ENCODE measurements at places on chromosomes 7 and 10. TPM values are rescaled to one million over a fixed set of nuclear protein-coding genes. Genes with fewer than 3 reads are reported as not detected.

GRCh38 chr7:13920053-13920697 is 69.3 kb downstream of the ETV1 start:
- DNase-seq: peak; percentile 94

DNA sequence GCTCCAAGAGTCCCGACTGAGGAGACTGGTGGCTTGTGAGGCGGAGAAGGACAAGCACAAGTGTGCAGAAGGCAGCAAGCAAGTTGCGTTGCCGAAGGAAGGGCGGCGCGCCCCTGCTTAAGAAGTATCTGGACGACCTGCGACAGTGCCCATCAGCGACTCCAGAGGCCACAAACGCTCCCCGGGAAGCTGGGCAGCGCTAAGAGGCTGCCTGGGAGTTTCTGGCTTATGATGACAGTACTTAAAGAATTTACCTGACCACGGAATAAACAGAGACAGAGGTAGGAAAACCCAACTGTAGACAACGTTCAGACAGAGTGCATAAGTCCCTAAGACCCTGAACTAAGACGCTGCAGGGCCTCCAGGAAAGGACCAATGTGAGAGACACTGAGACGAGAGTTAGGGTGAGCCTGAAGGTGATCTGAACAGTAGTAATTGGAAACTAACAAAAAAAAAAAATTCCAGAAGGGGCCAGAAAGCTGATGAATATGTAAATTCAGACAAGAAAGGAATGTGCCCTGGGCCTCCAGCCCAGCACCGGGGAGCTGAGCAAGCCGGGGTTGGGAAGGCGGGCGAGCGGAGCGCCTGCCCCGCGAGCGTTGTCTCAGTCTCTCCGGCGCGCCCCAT is 1.0 kb downstream of the OSBPL3 start:
- DNase-seq: no peak

GRCh38 chr10:69048103-69048502 is 39.8 kb upstream of the SRGN start:
- peak; percentile 9 for DNase-seq

GRCh38 chr7:101537205-101537604 is 91.9 kb downstream of the MYL10 start:
- DNase-seq: no peak

The NUDT13 gene
- 9.1 TPM for polyA plus RNA-seq

The IRF5 gene
- polyA plus RNA-seq: 14.8 TPM

The UCN3 gene
- 1.4 TPM for polyA plus RNA-seq

The GHRHR gene
- polyA plus RNA-seq: 0.35 TPM

DNA sequence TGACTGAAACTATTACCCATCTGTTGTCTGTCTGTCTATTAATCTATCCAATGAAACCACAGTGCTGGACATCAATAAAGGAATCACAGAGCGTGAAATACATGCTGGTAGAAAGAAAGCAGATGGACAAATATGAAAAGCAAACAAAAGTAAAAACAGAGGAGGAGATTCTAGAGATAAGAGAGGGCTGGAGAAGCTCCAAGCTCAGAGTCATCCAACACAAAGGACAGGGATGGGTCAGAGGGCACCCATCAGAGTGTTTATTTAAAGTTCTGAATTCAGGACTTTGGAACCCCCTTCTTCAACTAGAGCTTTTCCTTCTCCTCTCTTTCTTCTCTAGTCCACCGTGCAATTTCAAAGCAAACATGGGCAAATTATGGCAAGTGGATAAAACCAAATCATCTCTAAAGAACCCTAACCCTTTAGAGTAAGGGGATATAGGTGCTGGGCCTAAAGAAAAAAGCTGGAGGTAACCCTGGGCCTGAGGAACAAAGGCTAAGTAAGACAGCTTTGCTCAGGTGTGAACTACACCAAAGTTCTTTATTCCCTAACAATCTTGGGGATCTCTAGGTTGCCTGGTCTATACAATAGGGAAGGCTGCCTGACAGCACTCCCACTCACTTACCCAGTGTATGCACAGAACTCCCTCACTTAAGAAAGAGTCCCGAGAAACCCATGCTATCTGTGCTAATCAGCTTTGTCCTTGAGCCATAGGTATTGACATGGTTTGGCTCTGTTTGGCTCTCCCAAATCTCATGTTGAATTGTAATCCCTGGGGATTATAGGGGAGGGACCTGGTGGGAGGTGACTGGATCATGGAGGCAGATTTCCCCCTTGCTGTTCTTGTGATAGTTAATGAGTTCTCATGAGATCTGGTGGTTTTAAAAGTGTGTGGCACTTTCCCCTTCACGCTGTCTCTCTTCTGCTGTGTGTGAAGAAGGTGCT is 97.0 kb downstream of the BAMBI start:
- DNase-seq: no peak

DNA sequence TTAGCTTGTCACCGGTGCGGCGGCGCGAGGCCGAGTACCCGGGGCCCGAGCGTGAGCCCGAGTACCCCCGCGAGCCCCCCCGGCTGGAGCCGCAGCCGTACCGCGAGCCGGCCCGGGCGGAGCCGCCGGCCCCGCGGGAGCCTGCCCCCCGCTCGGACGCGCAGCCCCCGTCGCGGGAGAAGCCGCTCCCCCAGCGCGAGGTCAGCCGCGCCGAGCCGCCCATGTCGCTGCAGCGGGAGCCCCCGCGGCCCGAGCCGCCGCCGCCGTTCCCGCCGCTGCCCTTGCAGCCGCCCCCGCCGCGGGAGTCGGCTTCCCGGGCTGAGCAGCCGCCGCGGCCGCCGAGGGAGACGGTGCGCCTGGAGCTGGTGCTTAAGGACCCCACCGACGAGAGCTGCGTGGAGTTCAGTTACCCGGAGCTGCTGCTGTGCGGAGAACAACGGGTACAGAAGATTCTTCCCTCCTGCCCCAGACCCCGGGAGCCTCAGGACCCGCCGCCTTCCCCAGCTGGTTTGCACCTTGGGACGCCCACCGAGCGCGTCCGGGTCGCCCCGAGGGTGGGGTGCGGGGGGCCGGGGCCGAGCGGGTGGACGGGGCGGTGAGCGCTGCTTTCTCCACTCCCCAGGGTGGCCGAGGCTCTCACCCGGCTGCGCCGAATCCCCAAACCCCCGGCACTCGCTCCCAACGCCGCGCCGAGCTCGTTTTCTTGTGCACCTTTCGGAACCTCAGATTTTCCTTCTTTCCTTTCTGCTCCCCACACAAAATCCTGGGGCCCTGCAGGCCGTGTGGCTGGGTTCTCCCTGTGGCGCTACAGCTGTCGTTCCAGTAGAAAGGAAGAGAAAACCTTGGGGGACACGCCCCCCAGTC is 708 bp downstream of the UBN2 start:
- DNase-seq: peak; percentile 15

GRCh38 chr7:73715648-73716317 is 3.7 kb downstream of the STX1A start:
- no peak for DNase-seq

The VSTM2A gene
- 1.8 TPM for polyA plus RNA-seq

The FEZF1 gene
- polyA plus RNA-seq: not detected

DNA sequence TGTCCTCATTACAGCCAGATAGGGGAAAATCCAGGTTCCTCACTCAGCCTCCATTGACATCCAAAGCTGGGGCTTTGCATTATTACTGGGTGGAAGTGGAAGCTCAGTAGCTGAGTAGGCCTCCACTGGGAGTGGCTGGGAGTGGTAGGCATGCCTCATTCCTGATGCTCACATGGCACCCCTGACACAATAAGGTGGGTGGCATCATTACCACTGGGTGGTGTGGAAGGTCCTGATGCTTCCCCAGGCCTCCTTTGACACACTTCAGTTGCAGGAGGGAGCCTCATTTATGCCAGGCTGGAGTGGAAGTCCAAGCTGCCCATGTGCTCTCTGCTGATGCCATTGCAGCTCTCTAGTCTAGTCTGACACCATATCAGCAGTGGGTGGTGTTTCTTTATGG is 48.2 kb upstream of the GPR141 start:
- DNase-seq: no peak

GRCh38 chr10:131775433-131775832 is 125.4 kb upstream of the PPP2R2D start:
- no peak for DNase-seq

- DNase-seq: no peak
Observed at GRCh38 chr7:22278660-22279059, 78.3 kb downstream of the RAPGEF5 start.

- DNase-seq: no peak
Observed at GRCh38 chr10:117718986-117719920, 176.7 kb downstream of the EMX2 start.

- DNase-seq: no peak
Observed at GRCh38 chr7:25863005-25863728, 288.8 kb upstream of the NFE2L3 start.

The SFXN2 gene
- polyA plus RNA-seq: 53.6 TPM

DNA sequence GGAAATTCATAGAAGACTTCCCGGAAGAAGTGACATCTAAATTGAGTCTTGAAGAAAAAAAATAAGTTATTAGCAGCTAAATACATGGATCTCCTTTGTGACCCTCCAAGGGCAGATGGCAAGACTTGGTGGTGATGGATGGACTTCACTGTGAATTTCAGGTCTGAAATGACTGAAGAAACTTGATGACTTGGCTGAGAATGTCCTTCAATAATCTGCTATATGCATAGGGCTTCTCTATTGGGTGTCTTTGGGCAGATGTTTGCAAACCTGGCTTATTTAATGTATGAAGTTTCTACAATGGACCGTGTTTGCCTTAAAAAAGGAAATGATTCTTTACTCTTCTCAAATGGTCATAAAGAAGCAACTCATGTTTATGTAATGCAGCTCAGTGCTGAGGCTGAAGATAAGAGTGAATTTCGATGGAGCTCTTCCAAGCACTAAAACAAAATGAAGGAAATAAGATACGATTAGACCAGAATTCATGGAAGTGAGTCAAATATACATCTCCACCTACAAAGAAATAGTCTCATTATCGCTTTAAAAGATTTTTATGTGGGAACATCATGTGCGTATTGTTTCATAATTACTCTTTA is 116.6 kb upstream of the WDR11 start:
- no peak for DNase-seq

- DNase-seq: peak; percentile 84
Observed at GRCh38 chr10:78919181-78919966, 149.4 kb upstream of the ZMIZ1 start.

DNA sequence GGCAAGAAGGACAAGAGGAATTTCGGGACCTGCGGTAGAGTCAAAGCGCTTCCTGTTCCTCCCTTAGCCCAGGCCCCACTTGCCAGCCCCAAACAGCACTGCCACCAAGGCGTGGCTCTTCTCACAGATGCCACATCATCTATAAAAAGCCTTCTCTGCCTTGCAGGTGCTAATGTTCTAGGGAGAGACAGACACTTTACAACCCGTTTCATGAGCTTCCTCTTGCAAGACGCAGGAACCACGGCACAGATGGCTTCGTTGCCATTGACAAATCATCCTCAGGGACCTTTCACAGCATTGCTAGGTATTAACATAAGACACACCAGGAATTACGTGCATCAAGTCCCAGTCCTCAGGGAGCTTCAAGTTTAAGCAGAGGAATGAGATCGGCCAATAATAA is 180.9 kb downstream of the JCAD start:
- no peak for DNase-seq

The GNG11 gene
- 43.1 TPM for polyA plus RNA-seq

DNA sequence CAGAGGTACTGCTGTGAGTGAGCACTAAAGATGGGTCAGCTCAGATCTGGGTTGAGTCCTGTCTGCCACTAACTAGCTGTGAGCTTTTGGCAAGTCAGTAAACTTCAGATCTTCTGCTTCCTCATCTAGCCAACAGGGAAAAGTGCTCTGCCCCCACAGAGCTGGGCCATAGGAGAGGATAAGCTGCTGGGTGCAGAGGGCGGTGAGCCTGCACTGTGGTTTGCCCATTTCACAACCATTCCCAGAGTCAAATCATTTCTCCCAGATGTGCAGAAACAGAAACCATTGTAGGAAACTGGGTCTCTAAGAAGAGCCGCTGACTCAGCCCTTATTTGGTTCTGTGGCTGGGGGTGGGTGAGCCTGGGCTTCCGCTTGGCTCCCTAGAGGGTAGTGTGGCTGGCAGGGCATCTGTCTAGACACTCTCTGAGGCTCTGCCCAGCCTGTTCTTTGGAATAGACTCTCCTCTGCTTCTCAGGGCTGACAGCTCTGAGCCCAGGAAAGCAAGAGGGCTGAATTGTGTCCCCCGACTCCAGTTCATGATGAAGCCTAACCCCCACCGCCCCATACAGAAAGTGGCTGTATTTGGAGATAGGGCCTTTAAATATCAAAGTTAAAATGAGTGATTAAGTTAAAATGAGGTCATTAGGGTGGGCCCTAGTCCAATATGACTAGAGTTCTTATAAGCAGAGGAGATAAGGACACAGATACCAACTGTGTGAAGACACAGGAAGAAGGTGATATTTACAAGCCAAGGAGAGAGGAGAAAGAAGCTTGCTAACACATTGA is 29.5 kb upstream of the ARHGAP22 start:
- DNase-seq: no peak
